Inflammatory macrophage treated with lipopolysaccharide for 1 hour (primary cell): ENCODE measurements at places on chromosomes 5 and 9.

GRCh38 chr5:148978370-148979082 is 84.3 kb downstream of the SH3TC2 start:
- no peak for DNase-seq

DNA sequence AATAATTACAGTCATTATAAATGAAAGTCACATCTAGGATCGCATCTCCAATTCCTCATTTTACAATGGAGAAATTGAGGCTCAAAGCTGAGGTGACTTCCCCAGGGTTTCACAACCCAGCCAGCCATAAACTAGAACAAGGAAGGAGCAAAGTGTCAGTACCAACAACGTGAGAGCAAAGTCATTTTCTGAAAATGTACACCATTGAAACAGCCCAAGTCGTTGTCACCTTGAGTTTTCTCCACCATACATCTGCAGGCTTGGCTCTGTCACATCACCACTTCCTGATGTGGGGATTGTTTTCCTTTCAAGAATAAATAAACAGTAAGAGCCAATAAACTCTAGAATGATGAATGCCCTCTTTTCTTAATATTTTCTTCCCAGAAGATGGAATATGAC is 184.5 kb upstream of the PTGER4 start:
- DNase-seq = peak; percentile 62

- DNase-seq = peak; percentile 14
Observed at GRCh38 chr9:89036383-89036782, 45.1 kb downstream of the S1PR3 start.

GRCh38 chr9:80605129-80605528 is 1033.4 kb downstream of the TLE4 start:
- no peak for DNase-seq

GRCh38 chr9:134144801-134145200 is 8.9 kb downstream of the WDR5 start:
- no peak for DNase-seq

- no peak for DNase-seq
Observed at GRCh38 chr9:17361378-17361777, 217.5 kb upstream of the SH3GL2 start.

DNA sequence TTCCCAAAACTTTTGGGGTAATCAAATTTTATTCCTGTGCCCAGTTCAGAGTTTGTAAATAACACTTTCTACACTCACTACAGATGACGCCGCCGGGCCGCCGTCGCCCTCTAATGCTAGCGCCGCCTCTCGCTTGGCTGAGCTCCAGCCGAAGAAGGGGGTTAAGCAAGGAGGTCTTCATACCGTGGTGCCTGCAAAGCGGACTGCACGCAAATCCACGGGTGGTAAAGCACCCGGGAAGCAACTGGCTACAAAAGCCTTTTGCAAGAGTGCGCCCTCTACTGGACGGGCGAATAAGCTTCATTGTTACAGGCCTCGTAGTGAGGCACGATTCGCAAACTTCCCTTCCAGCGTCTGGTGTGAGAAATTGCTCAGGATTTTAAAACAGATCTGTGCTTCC is 280.4 kb downstream of the MEF2C start:
- DNase-seq = peak; percentile 3

- DNase-seq = no peak
Observed at GRCh38 chr5:148961261-148962199, 101.3 kb downstream of the SH3TC2 start.

GRCh38 chr5:113038136-113038535 is 61.5 kb downstream of the DCP2 start:
- no peak for DNase-seq

GRCh38 chr9:127186806-127187205 is 64.4 kb upstream of the ANGPTL2 start:
- DNase-seq = no peak

DNA sequence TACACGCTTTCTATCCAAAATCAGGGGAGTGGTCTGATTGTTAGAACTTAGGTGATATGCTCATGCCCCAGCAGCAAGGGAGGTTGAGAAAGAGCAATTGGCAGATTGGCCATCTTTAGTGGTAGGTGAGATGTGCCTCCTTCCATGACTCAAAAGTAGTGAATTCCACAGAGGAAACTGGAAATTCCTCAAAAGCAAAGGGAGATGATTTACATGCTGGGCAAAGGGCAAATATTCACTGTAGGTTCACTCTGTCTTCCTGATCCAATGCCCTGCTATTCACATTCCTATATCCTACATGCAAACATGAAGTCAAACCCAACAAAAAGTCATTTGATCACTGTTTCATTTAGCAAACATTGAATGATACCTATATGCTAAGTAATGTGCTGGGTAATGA is 130.1 kb upstream of the ZNF608 start:
- peak; percentile 19 for DNase-seq

DNA sequence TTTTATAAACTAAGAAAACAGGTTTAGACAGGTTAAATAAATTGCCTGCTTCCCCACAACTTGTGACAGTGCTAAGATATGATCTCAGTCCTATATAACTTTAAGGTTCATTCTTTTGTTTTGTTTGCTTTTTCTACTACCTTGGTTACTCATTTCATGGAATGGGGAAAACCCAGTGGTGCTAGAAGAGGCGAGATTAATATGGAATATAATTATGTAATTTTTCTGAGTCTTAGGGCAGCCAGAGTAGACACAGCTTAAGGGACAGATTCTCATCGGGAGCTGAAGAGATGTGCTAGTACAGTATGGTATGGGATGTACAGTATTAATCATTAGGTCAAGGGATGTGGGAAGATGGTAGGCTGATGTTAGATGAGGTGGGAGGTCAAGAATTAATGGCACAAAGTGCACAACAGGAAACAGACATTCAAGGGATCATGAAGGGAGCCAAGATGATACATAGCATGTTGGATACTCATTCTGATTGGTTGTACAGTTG is 6.2 kb downstream of the TRIM32 start:
- no peak for DNase-seq

- DNase-seq = no peak
Observed at GRCh38 chr5:125612776-125613175, 810.4 kb upstream of the GRAMD2B start.

- peak; percentile 45 for DNase-seq
Observed at GRCh38 chr9:100602342-100602801, 24.5 kb downstream of the CAVIN4 start.

GRCh38 chr9:91727316-91727861 is 222.6 kb downstream of the ROR2 start:
- DNase-seq = peak; percentile 21

DNA sequence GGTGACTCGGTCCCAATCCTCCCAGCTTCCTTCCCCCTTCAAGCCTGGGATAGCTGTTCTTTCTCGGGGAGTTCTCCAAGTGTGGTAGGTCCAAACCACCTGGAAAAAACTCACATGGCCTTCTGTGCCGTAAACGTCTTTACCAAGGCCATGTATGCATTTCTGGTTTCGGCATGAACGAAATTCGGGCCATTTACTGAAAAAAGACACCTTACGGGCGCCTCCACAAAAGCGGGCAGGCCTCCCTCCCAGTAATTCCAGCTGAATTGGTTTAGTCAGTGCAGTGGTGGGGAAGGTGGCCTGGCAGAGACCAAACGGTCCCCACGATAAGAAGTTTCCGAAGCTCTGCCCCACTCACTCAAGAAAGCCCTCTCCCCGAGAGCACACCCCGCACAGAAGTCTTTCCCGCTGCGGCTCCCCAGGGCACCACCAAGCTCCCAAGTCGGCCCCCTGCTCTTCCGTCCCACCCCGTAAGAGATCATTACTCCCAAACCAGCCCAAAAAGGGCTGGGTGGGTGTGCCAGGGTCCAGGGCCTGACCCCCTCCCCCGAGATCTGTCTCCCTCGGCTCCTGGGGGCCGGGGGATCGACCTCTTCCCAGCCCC is 86.3 kb upstream of the MELK start:
- DNase-seq = no peak

GRCh38 chr5:16819522-16820167 is 116.4 kb downstream of the MYO10 start:
- no peak for DNase-seq

DNA sequence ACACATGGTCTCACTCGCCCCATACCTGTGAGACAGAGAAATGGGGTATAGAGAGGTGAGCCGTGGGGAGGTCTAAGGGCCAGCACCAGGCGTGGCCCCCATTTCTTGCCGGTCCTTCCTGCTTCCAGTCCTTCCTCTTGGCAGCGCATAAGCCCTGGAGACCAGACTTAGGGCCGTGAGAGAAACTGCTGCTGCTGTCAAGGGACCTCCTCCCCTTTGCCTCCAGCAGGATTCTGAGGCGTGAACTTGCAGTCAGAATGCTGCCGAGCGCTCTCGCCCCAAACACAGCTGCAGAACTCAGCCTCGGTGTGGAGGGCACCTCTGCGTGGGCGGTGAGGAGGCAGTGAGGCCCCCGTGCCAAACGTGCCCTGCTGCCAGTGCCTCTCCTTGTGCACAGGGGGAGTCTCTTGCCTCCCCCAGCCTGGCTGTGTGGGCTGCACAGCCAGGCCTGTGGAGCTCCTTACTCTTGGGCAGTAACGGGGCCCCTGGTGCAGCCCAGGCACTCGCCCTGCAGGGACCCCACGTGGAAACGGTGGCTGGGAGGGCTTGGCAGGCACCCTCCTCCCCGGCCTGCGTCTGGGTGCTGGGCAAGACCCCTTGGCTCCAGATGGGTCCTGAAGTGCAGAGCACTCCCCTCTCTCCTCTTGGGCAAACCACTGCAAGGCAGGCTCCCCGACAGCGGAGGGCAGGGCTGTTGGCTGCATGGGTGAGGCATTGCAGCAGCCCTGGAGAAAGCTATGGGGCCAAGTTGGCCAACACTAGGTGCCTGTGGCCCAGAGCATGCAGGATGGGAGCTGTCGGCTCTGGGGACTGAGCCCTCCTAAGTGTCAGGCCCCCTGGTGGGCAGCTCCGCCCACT is 85.4 kb downstream of the RXRA start:
- DNase-seq = no peak

GRCh38 chr9:19050637-19051591 is 1.7 kb downstream of the RRAGA start:
- no peak for DNase-seq

DNA sequence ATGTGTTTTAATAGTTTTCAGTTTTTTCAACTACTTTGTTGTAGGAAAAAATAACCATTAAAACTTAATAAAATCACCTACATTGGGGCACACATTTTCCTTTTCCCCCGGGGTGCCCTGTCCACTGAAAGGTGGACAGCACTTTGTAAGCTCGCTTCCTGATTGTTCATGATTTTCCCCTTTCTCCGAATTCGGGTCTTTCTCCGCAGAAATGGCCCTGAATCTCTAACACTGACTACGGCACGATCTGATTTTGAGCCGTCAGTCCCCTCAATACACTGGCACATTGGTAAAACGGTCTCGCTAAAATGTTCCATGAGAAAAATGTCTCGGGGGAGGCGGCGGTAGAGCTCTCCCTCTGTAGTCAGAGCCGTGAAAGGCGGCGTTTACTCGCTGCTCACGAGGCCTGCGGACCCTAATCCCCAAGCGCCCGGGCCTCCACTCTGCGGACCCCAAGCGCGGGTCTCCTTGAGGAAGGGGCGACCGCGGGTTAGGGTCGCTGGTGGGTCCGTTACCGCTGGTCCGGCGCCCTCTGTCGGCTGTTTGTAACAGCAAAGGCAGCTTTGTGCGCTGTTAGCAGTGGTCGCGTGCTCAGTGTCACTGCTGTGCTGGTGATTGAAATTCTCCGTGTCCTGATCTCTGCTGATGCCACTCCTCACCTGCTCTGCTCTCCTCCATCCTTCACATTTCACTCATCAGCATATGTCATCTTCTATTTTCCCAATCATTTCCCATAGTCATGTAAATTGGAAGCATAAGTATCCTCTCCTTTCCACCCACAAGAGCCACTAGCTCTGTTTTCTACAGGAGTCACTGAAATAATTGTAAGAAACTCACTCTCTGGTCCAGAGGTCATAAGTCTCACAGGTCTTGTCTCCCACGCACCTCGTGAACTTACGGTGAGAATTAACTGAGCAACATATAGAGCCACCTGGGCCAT is 10.8 kb upstream of the IFNA2 start:
- DNase-seq = peak; percentile 55

- peak; percentile 56 for DNase-seq
Observed at GRCh38 chr5:81420039-81420667, 26.2 kb upstream of the ACOT12 start.

DNA sequence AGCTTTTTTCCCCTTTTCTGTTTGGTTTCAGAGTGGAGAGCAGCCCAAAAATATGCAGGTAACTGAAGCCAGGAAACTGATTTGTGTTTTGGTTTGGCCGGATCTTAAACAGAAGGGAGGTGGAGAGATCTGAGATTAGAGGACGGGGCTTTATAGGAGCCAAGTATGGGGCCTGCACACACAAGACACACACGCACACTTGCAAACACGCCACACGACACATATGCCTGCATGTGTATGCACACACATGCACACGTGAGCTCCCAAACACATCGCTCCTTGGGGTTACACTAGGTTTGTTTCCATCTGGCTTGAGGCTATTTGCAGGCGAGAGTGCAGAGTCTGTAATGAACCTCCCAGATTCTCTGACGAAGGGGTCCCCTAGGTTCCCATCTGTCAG is 18.3 kb downstream of the BTNL9 start:
- DNase-seq = no peak

DNA sequence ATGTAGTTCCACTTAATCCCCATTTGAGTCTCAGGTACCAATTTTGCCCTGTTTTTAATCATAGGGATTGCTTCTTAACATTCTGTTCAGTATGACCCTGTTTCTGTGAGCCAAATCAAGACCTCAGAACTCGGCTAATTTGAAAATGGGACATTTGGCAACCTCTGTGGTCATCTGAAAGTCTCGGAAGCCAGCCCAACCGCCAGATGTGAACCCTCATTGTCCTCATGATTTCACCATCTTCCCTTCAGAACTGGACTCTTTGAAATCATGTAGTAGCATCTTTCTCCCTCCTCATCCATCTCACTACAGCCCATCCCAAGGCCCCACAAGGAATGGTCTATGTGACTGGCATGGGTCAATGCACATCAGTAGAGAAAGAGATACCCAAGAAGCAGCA is 88.9 kb downstream of the S1PR3 start:
- no peak for DNase-seq

DNA sequence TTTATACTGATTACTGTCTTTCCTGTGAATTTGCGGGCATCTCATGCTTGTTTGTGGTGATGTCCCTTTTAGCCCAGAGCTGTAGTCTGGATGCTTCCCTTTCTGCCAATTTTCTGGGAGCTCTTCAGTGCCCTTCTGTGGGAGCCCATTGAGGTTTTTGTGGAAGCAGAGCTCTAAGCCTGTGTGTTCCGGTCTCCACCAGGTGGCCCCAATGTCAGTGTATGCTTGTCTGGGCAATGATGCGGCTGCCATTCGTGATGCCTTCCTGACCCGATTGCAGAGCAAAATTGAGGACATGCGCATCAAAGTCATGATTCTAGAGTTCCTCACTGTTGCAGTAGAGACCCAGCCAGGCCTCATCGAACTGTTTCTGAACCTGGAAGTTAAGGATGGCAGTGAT is 35.1 kb downstream of the SH3GLB2 start:
- DNase-seq = no peak

DNA sequence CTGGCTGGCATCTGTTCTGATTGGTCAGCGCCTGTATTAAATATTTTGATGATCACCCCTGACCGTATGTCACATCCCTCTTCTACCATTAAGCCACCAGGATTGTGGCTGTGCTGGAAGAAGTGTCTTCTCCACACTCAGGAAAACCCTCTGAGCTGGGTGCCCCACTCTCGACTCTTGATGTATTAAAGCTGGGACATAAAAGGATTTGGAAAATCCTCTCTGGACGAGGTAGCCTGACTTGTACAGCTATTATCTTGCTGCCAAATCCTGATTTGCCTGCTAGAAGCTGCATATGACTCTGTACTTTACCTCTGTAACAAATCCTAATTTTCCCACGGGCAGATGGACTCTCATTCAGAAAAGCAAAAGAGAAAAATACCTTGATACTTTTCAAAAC is 161.0 kb downstream of the SLC28A3 start:
- DNase-seq = no peak

- no peak for DNase-seq
Observed at GRCh38 chr5:129118405-129118804, 23.9 kb downstream of the ISOC1 start.
